ENCODE measurements at places on chromosomes 7 and 10.

- DNase-seq, result no peak
Measured at GRCh38 chr7:51374936-51375335, 58.3 kb upstream of the COBL start.

GRCh38 chr10:80927419-80928078 lies 389.8 kb downstream of the SH2D4B start:
- no peak for DNase-seq

- no peak for DNase-seq
Measured at GRCh38 chr10:128150045-128150493, 23.8 kb upstream of the MKI67 start.

DNA sequence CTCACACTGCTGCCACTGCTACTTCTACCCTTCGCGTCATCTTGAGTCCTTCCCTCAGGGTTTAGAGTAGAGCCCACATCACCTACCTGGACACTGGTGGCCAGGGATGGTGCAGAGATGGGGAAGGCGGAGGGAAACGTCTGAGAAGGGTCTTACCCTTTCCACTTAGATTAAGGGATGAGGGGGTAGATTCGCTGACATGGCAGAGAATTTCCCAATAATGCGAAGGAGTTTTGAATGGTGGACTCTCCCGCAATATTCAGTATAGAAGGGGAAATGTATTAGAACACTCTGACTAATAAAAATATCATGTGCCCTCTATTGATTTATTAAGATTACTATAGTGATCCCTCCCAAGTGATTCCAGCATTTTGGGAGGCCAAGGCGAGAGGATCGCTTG lies 209.5 kb upstream of the KIAA1217 start:
- no peak for DNase-seq

DNA sequence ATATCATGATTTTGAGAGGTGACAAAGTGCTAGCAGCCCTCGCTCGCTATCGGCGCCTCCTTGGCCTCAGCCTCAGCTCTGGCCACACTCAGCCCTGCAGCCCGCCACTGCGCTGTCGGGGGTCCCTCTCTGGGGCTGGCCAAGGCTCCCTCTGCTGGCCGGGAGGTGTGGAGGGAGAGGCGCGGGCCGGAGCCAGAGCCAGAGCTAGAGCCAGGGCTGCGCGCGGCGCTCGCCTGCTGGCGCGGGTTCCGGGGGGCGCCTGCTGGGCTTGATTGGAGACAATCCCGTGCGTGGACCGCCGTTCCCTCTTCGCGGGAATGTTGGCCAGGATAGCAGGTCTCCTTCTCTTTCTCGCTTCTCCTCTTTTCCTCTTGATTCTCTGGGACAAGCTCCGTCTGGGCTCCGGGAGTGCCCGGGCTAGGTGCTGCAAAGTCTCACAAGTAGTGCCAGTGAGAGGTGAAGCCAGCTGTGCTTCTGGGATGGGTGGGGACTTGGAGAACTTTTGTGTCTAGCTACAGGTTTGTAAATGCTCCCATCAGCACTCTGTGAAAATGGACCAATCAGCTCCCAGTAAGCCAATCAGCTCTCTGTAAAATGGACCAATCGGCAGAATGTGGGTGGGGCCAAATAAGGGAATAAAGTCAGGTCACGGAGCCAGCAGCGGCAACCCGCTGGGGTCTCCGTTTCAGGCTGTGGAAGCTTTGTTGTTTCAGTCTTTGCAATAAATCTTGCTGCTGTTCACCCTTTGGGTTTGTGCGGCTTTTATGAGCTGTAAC lies 43.4 kb upstream of the ELMO1 start:
- no peak for DNase-seq

DNA sequence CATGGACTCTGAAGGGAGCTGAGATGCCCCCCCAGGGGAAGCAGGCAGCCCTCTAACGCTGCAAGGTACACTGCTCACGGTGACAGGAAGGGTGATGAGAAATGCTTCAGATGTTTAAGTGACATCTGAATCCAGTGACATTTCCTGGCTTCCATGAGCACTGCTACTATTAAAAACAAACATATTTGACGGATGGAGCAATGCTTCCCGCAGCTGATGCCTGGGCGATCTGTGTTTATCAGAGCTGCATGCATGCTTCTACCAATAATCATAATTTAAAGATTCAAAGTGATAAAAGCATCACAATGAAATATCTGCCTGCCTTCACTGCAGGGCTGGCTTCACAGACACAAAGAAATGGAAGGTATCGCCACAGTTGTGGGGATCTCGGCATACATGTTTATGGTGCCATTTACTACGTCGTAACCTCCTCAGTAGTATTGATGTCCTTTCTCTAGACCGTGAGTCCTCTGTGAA lies 66.1 kb upstream of the AOAH start:
- no peak for DNase-seq

DNA sequence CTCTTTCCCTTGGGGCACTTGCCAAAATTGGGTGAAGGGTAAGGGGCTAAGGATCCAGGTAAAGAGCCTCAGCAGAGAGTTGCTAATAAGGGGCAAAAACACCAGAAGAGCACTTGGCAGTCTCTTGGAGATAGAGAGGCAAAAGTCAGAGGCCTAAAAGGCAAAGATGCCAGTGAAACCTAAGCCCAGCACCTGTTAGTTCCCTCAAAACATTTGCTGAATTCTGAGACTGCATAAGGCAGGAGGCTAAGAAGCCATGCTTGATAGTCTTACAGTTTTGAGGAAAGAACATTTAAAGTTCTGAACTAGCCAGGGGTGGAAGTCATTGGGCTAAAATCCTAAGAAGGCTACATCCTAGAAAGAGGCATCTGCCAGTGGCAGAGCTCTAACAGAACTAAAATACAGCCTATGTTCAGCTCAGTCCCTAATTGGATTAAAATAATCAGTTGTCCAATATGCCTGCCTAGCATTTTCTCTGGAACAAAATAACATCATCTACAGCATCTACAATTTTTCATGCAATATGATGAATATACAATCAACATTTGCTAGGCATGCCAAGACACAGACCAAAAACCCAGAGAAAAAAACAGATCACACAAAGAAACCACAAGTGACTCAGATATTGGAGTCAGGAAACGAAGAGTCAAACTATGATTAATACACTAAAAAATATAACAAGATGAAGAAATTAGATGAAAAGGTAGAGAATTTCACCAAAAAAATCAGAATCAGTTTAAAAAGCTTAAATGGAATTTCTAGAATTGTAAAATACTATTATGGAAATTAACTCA lies 7.7 kb downstream of the HTR7 start:
- DNase-seq, result no peak

- no peak for DNase-seq
Measured at GRCh38 chr10:22618078-22618785, 96.1 kb downstream of the PIP4K2A start.
